NCI-H524 (cell line): ENCODE measurements at places on chromosomes 16 and 17.

DNA sequence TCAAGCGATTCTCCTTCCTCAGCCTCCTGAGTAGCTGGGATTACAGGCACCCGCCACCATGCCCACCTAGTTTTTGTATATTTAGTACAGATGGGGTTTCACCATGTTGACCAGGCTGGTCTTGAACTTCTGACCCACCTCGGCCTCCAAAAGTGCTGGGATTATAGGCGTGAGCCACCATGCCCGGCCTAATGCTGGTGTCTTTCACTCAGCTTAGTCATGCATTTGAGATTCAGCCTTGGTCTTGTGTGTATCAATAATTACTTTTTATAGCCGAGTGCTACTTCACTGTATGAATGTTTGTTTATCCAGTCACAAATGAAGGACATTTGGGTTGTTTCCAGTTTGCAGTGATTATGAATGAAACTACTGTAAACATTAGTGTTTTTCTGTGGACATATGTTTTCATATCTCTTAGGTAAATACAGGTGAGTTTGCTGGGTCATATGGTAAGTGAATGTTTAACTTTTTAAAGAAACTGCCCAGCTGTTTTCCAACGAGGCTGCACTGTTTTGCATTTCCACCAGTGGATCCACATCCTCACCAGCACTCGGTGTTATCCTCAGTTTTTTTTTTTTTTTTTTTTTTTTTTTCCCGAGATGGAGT is 11.0 kb upstream of the PLCG2 start:
- DNase-seq: no peak

DNA sequence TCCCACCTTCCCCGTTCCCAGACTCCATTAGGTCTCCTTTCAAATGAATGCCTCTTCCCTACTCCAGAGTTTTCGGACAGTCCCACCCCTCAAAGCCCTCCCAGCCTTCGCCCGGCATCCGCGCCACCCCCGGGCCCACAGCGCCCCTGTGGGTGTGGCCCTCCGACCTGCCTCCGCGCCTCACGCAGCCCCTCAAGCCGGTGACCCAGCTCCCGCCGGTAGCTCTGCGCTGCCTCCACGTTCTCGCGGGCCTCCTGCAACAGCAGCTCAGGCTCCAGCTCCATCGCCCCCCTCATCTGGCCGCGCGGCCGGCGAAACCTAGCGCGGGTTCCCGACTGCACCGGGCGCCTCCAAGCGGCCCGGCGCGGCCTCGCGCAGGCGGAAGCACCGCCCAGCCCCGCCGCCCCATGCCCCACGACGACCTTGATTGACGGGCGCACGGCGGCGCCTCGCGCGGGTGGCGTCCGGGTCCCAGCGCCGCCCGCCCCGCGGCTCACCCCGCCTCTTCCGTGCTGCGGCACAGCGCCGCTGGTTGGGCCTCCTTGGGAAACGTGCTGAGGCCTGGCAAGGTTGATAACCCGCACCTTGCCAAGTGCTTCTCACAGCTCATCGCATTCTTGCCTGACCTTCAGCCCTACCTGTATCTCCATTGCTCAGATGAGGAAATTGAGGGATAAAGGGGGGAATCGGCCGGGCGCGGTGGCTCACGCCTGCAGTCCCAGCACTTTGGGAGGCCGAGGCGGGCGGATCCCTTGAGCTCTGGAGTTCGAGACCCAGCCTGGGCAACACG is at the start of gene CRLF3:
CRLF3 (minus strand) TSS at position 337 of the 790 bp plus-strand sequence; CDS start at position 296, 41 bp downstream.
- peak; percentile 97 for DNase-seq

DNA sequence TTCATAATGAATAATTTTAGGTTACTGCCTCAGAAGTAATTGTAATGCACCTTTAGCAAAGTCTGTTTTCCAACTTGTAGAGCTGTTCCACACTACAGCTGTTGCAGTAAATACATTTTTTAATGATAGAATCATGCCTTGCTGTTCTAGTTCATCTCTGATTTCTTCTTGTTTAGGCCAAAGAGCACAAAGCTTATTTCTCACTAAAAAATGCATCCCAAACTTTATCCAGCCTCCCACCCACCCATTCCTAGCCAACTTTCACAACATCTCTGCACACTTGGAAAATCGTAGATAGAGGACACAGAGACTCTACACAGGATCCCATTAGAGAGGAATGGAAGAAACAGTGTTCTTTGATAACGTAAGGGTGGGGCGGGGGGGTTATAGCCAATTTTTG is 252.2 kb upstream of the DYNLRB2 start:
- no peak for DNase-seq

DNA sequence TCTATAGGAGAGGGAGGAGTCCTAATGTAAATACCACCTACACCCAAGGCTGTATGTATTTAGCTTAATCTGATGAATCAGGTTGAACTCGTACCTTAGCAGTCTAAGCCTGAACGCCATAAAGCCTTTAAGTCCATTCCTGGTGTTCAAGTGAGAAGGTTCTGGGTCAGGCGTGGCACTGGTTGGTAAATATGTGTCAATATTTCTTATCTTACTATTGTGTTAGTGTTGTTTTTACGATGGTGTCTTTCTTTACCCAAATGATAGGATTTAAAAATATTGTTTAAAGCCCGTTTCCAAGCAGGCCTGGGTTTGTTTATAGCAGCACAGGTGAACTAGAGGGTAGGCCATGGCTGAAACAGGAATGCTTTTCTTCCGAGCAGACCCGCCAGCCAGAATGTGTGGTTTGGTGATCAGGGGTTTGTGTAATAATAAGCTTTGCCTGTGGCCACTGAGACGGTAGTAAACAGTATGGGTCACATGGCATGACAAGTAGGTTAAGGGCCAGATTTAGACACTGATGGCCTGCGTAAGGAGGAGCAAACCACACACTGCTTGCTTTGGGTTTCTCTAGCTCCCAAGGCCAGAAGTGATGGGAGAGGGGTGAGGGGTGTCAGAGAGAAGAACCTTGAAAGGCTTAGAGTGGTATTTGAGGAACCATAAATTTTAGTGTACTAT is 3.3 kb downstream of the TMEM94 start:
- DNase-seq: no peak

DNA sequence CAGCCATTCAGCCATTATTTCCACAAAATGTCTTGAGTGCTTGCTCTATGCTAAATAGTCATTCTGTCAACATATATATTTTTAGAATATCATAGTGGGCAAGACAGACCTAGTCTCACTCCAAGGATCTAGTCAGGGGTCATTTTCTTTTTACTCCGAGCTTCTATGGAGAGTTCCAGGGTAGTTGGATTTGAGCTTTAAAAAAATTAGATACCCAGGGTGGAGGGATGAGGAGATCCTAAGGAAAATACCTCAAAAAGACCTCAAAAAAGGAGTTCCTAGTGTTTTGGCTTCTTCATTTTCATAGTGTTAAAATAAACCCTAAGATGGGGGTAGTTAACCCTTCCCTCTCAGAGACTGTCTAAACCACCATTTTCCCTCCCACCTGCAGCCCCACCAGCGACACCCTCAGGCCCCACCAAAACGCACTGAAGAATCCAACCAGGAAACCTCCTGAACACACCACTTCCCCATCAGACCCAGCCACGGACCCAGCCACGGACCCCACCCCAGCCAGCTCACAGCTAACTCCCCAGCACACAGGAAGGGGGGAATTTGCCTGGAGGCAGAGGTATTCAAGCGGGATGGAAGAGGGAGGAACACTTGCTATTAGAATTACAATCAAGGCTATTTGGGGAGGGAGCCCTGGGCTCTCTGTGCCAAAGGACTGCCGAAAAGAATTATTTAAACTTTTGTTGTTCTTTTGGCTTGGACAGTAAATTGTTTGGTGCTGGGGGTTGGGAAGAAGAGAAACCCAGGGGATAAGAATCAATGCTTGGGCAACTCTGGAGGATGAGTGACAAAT is 2.2 kb downstream of the ETV4 start:
- DNase-seq: no peak

DNA sequence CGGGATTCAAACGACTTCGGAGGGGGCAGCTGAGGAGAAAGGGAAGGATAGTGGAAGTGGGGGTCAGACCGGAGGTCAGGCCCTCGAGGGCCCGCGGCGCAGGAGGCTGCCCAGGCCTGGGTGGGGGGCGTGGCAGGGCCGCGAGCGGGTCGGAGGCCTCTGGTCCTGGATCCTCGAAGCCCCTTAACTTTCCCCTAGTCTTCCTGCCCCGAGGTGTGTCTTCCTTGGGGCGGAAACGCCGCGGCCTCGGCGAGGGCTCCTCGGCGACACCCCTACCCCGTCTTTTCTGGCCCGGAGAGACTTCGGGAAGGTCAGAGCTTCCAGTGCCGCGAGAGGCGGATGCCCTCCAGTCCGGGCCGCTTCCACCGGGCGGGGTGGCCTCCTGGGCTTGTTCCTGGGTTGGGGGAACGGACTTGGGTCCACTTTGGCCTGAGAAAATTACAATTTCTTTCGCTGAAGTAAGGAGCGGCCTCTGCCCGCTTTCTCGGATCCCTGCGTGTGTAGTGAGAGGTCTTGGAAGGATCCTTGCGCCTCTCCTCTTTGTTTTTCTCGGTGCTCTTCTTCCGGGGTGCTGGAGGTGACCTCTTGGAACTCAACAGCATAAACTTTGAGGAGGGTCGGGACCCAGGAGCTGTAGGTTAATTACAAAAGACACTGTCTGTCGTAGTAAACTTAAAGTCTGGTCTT is 491 bp downstream of the IST1 start:
- peak; percentile 29 for DNase-seq

DNA sequence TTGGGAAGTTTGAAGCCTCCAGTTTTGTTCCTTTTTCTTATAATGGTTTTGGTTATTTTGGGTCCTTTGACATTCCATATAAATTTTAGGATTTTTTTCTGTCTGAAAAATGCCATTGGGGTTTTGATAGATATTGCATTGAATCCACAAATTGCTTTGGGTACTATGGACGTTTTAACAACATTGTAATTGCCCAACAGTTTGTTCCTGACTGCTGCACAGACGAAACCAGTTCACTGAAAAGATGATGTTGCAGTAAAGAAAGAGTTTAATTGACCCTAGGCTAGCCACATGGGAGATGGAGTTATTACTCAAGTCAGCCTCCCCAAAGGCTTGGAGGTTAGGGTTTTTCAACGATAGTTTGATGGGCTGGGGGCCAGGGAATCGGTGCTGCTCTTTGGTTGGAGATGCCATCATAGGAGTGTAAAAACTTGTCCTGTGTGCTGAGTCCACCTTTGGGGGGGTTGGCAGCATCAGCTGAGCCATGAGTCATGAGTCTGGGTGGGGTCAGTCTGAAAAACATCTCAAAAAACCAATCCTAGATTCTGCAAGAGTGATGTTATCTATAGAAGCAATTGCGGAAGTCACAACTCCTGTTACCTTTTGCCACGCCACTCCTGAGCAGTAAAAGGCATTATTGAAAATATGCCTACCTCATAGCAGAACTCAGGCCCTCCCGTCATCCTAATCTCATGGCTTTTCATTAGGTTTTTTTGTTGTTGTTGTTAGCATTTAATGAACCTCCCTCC is 2.7 kb upstream of the PRSS41 start:
- no peak for DNase-seq

DNA sequence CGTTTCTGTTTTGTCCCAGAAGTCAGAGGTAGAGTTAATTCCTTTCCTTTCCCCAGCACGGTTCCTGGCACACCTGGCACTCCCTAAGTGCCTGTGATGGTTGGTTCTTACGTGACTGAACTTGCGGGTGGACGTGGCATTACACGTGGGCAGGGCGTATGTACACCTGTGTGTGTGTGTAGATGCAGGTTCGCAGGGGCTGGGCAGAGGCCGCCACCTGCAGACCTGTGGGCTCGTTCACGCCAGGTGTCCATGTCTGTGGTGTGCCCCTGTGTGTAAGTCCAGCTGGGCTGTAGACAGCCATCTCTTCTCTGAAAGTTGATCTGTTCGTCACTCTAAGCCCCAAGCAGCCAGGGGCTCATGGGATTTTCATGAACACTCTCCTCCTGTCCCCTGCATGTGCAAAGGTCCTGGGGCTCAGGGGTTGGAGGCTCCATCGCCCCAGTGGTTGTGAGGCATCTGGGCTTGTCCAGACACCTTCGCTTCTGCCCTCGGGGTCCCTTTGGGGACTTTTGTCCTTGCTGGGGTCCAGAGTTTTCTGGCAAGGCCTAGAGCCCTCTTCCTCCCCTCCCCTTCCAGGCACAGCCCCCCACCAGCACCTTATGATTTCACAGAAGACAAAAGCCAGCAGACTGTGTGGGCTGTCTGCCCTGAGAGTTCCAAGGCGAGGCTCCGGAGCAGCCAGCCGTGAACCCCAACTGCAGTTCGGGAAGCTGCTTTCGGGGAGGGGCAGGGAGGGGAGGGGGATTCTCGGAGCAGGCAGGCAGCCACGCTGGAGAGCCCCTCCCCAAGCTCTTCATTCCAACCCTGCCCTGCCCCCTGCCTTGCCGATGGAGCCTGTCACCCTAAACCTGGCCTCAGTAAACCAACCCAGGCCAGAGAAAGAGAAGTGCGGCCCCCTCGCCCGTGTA is 5.4 kb upstream of the FSCN2 start:
- DNase-seq: no peak

GRCh38 chr17:77465358-77466041 is 324.7 kb downstream of the SEC14L1 start:
- no peak for DNase-seq
